Stimulated activated CD4-positive, alpha-beta T cell treated with anti-CD3 and anti-CD28 coated beads, Interleukin-15, amount 100 ng/mL, for 1 hour (primary cell): ENCODE measurements at places on chromosomes 16 and 17.
A peak's percentile ranks its signal among the peaks of the same experiment; 100 is the strongest.

GRCh38 chr16:69100071-69100691, 5.3 kb upstream of the HAS3 start:
- no peak for DNase-seq

GRCh38 chr17:40129498-40129897, 7.7 kb downstream of the MSL1 start:
- no peak for DNase-seq

DNA sequence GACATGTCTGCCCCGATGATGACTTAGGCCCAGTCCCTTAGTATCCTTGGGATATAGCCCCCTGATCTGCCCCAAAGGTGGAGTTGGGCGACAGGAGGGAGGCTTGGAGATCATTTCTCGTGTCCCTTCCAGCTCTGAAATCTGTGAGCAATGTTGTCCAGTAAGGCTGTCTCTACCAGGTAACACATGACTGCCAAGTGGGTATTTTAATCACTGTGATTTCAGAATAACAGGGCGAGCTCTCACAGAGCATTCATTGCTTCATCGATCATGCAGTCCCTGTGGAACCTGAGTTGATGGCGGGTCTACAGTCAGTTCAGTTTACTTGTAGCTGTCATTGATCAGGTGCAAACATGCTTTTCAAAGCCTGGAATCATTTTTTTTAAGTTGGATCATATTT, 39.2 kb downstream of the KSR1 start:
- no peak for DNase-seq

DNA sequence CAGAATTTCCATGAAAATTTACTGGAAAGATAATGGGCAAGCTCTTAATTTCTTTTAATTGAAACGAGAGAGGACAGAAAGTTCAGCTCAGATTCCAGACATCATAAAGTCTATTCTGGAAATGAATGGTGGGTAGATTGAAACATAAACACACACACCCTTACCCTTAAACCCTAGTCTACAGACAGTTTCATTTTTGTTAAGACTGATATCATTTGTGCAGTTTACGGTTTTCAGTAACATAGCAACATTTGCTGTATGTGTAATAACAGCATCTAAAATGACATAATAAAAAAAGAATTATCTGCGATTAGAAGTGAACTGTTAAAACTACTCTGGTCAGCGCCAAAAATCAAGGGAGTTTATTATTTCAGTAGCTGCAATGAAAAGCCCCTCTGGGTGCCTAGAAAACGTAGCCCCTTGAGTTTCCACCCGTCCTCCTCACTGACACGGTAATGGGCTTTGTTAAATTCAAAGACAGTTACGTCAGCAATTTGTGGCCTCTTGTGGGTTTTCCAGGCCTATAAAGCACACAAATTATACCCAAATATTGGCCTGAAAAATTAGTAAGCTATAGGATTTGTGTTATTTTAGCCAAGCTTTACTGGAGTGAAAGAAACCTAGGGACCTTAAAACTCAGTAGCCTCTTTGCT, 520.6 kb upstream of the SOX9 start:
- no peak for DNase-seq

DNA sequence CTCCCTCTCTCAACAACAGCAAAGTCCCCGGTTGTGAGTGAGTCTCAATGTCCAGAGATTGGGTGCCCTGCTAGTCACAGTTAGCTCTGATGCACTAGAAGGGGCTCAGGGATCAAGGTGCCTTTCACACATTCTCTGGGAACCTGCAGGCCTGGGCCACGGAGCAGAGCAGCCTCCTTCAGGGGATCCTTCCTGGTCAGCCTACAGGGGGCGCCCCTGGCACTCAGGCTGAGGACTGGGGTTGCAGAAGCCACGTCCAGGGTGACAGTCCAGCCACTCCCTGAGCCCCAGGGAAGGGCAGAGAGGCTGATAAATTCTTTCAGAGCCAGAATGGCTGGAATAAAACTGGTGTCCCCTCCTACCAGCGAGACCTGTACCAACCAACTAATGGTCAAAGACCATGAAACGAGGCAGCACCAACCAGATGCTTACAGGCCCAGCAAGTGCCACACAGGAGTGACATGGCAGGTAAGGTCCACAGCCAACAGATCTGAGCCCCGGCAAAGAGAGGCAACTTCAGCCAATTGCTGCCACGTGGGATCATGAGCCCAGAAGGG, 43.5 kb downstream of the ST3GAL2 start:
- DNase-seq = peak; percentile 54

- no peak for DNase-seq
Observed at GRCh38 chr17:79859676-79860615, 20.7 kb upstream of the CBX4 start.

- DNase-seq = no peak
Observed at GRCh38 chr17:57976594-57976993, 11.5 kb downstream of the VEZF1 start.

DNA sequence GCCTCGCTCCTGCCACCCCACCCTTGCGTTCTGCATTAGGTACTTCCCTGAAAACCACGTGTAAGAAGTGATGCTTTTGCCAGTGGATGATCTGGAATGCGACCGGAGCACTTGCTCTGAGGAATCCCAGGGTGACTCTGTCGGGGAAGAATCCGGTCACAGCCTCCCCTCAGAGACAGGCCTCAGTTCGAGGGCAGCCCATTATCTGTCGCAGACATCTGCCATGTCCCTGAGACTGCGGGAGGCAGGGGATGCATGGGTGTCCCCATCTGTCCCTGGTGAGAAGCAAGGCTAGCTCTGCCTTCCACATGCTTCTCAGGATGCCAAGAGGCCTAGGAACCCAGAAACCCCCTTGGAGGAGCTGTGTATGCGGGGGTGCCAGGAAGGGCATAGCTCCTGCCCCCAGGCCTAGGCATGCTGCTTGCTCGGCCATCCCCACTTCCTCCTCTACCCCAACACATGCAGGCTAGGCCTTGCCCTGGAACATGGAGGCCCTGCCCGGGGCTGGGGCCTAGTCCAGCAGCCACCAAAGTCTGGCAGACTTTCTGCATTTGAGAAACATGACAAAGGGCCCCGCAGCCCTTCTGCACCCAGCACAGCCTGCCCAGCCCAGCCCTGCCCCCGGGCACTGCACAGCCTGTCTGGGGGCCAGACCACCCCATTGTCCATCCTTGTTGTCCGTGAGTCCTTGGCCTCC, 20.5 kb downstream of the MNT start:
- no peak for DNase-seq

- DNase-seq = no peak
Observed at GRCh38 chr16:56067406-56067805, 123.9 kb upstream of the GNAO1 start.
